NK-92 treated with Interleukin-12 subunit alpha and Interleukin-12 subunit beta, amount 100 ng/mL, for 24 hours (cell line): ENCODE measurements at places on chromosomes 5 and 9.

DNA sequence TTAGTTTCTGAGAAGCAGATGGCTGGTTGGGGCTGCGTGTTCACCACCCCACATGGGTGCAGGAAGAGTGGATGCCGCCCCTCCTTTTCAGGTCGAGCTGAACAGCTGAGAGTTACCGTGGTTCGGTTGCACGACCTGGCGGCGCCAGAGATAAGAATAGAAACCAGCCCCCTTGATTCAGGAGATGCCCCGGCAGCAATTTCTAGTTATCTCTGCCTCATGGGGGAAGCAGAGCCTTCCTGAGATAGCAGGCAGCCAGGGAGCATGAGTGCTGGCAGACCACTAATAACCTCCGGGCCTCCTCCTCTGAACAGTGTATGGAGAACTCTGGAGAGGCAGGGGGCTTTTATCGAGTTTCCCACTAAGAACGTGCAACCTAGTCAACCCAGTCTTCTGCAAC, 177.8 kb downstream of the NSG2 start:
- DNase-seq: no peak

GRCh38 chr5:45110399-45110798, 301.7 kb downstream of the MRPS30 start:
- no peak for DNase-seq

- no peak for DNase-seq
Observed at GRCh38 chr5:10594591-10595210, 30.8 kb downstream of the ANKRD33B start.

DNA sequence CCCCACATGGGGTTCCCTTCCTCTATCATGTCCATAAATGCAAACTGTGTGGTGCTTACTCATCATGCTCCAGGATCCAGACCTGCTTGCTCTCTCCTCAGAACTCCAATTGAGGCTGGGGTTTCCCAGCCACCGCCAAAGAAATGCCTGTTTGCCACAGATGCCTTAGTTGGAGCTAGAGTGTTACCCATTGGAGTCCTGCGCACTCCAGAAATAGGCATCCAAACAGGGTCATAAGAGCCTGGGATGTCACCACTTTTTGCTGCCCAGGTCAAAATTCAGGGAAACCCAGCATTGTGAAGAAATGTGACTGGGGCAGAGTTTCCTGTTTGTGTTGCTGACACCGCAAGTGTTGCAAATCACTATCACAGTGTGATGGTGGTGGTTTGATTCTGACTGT, 60.7 kb upstream of the SPDL1 start:
- no peak for DNase-seq

DNA sequence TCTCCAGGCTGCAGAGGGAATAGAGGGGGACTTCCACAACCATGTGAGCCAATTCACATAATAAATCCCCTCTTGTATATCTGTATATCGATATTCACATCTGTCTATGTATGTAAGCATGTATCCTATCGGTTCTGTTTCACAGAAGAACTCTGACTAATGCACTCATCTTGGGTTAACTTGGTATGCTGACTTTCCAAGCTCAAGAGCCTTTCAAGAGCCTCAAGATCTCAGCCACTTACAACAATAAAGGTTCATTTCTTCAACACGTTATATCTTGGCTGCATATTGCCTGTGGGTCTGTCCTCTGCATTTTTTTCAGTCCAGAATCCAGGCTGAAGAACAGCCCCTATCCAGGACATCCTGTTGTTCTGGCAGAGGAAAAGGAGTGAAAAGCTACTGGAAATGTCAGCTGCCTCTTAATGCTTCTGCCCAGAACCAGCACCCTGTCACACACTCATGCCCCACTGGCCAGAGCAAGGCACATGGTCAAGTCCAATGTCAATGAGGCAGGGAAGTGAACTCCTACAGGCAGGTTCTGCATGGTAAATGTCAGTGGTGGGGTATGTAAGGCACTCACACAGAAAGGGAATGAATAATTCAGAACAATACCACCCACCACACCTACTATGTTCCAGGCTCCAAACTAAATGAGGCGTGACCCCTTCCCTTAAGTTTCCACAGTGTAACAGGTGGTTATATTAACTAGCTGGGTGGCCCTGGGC, 91.6 kb upstream of the ICE1 start:
- no peak for DNase-seq

- DNase-seq: no peak
Observed at GRCh38 chr5:143359869-143360268, 43.6 kb downstream of the NR3C1 start.

DNA sequence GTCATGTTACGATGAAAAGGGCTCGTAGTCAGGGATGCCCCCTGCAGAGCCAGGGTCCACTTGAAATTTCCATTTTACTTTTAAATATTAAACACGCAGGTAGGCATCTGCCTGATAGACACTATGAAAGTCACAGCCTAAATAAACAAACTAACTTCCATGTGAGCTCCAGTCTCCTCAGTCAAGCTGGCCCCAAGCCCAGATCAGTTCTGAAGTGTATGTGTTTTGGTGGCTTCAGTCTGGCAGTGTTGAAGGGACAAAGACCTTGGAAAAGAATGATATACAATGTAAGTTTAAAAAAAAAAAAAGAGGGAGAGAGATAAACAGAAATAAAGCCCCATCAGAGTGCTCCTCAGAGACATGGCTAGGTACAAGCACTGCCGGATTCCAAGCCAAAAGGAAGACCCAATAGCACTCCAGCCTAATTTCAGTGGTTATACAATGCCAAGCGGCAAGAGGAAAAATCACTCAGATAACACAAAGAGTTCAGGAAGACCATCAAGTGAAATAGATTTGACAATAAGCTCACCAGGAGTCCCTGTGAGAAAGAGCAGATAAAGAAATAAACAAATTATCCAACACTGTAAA, 181.0 kb downstream of the BNC2 start:
- no peak for DNase-seq

DNA sequence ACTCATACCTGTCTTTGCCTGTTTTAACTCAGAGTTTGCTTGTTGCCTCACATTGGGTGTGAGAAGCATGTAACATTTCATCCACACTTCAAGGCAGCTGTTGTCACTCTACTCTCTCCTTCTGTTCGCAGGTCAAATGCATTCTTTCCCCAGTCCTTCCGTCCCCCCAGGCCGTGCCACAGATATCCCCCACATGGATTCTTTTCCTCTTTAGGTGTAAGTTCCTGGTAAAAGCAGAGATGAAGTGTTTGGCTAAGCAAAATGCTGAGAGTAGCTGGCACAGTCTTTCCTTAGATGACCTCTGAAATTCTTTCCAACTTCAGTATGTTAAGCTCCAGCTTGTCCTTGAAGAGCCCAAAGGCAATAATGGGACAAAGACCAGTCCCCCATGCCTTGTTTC, 328.2 kb downstream of the SLIT3 start:
- no peak for DNase-seq

DNA sequence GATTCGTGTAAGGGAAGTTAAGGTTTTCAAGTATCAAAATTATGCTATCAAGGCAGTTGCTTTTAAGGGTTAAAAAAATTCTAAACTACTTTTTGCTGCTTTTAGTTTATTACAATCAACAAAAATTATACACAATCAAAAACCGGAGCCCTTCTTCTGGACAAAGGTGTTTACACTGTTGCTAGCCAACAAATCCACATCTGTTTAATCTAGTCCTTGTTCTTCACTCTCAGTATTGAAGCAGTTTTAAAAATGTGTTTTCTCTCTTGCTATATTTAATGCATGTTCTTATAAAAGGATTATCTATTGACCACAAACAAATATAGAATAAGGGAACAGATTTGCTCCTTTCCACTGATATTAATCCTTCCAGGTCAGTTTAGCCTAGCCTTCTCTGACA, 2.5 kb downstream of the FEM1C start:
- no peak for DNase-seq
